ENCODE measurements at places on chromosomes 1 and 21.
A peak's percentile ranks its signal among the peaks of the same experiment; 100 is the strongest.

DNA sequence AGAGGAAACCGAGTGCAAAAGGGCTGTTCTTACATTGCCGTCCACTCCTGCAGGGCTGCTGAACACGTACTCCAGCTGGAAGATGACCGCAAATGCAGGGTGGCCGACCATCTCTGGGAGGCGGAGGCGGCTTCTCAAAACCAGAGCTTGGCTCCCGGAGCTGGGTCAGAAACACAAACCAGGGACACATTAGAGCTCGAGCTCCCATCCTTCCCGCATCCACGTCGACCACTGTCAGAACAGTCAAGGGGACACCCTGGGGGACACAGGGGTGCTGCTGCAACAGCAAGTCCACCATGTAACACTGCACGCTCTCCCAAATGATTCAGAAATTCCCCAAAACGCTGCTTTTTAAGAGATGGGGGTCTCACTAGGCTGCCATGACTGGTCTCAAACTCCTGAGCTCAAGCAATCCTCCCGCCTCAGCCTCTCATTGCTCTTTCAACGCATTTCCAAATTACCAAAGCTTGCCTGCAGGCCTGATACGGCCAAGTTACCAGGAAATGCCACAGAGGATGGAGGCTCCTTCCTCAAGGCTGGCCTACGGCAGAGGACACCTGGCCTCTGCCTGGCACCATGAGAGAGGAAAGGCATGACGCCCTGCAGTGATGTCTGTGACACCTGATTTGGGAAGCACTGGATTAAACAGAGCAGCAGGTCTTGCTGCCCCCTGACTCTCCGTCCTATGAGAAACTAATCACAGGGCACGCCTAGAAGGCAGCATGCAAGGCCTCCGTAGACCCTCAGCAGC lies 45.0 kb downstream of the NPHP4 start:
- no peak for DNase-seq

DNA sequence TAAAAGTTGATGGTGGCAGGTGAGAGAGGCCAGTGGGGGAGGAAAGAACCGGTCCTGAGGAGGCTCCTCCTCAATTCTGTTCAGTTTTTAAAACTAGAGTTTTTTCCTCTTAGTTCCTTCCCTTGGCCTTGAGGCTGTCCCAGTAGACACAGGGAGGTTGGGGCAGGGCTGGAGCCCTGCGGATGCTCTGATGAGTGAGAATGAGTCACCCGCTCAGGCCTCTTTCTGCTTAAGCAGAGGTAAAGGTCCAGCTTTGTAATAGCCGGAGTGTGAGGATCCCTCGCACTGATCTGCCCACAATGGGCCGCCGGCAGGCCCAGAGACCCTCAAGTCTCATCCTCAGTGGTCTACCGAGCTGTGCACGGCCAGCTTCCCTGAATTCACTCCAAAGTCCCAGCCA lies 49.6 kb upstream of the IRF2BP2 start:
- DNase-seq, result peak; percentile 72

DNA sequence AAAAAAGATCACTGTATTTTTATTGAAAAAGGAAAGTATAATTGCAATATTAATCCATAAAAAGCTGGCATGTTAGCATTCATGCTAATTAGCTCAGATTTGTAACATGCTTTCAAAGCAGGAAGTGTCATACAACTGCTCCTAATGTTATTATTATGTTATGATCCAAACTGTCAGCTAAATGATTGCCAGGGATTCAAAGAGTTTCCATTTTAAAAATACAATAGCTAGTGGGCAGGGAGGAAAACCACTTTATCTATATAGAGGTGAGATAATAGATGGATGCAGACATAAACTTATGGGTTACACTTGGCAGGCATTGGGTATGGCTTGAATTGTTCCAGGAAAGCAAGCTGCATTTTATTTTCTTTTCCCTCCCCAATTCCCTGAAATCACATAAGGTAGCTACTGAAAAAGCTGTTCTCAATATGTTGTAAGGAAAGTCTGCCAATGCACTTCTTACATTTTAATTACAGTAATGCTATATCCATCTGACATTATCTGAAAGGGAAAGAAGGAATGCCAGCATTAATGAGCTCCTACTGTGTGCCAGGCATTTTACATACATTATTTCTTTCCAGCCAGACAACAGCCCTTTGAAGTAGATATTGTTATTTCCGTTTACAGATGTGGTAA lies 9.8 kb upstream of the MYSM1 start:
- no peak for DNase-seq

DNA sequence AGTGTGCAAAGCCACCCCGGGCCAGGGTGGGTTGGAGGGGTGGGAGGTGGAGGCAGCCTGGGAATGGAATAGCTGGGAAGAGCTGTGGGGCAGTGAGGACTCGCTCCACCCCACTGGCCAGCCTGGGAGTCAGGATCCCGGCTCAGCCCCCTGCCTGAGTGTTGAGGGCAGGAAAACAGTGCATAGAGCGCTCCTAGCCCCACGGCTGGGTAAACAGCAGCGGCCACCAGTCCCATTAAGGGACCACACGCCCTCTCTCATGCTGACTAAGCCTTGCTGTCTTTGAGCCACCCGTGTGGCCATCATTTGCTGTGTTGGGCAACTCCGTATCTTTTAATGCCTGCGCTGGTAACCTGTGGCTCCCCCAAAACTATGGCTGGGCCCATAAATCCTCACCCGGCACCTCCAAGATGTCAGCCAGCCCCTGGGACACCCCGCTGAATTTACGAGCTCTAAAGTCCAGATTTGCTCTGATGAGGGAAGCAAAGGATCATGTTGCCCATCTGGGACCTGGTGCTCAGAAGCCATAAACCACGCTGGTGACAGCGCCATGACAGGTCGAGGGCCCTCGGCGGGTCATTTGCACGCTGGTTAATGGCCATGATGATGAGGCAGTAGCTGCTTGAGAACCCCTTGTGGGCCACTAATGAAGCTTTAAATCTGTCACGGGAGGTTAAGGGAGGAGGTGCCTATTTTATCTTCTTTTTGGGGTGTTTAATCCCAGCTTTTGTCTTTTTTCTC lies 34.9 kb downstream of the SYF2 start:
- no peak for DNase-seq

DNA sequence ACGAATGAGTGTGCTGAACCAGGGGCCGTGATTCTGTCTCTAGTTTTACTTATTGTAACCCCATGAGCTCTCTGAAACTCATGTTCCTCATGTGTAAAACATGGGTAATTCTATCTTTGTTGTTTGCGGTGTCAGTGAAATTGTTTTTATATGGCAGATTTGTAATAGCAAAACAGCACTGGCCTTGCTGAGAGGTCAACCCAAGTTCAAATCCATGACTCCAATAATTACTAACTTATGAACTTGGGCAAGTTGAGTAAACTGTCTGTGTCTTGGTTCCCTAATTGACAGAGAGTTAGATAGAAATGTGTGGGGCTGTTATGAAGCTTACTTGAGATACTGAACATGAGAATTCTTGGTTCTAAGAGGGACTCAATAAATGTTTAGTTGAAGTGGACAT lies 17.8 kb downstream of the C1orf116 start:
- no peak for DNase-seq

DNA sequence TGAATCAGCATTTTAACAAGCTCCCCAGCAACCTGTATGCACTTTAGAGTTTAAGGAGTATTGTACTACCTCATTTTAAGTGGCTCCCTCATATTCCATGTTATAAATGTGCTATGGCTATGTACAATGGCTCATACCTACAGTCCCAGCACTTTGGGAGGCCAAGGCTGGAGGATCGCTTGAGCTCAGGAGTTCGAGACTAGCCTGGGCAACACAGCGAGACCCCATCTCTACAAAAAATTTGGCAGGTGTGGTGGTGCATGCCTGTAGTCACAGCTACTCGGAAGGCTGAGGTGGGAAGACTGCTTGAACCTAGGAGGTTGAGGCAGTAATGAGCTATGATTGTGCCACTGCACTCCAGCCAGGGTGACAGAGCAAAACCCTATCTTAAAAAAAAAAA lies 40.2 kb downstream of the PGBD5 start:
- no peak for DNase-seq

- no peak for DNase-seq
Observed at GRCh38 chr1:114021665-114022099, 42.4 kb downstream of the OLFML3 start.

DNA sequence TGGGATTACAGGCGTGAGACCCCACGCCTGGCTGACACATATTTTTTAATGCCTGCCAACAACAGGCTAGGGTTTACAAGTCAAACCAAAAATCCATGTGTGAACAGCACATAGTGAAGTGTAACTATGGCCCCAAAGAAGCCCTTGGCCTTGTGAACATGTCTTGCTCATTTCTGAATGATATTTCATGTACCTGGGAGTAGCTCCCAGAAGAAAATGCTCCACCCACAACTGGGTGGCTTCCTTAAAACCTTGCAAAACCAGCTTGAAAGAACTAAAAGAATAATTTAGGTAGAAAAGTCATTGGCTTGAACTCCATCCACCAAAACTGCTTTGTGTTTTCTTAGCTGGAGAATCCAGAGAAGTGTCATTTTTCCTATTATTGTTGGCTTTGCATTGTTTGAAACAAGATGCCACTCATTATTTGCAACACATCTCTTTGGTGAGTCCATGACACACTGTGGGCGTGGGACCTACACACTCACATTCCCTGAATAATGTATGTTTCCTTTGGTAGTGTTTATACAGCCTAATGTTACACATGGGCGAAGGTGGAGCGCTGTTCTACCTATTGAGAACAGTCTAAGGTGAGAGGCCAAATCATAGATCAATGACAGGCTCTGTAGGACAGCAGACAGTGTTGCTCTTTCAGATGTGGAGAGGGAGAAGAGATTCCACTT lies 28.5 kb upstream of the SDE2 start:
- DNase-seq, result no peak

DNA sequence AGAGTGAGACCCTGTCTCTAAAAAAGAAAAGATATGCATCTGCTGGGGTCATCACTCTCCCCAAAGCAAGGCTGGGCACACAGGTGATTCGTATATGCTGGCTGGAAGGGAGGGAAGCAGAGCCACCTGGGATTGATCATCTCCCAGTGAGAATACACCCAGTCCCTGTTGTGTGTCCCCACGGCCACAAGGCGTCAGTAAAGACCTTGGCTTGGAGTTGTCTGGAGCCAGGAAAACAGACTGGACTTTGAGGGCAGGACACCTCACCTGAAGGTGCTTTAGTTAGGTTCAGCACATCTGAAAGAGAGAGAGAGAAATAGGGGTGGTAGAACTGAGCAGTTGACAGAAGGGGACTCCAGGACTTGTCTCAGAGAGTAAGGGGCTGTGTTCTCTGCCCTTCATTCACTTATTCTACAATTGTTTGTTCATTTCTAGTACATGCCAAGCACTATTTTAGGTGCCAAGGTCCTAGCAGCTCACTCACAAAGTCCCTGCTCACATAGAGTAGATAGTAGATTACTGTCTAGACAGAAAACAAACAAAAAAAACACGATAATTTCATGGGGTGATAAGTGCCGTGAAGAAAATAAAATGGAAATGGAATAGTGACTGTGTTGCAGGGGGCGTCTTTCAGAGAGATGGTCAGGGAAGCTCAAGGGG lies 13.5 kb downstream of the CITED4 start:
- DNase-seq, result peak; percentile 78

- no peak for DNase-seq
Observed at GRCh38 chr1:202662081-202662480, 48.2 kb downstream of the SYT2 start.

DNA sequence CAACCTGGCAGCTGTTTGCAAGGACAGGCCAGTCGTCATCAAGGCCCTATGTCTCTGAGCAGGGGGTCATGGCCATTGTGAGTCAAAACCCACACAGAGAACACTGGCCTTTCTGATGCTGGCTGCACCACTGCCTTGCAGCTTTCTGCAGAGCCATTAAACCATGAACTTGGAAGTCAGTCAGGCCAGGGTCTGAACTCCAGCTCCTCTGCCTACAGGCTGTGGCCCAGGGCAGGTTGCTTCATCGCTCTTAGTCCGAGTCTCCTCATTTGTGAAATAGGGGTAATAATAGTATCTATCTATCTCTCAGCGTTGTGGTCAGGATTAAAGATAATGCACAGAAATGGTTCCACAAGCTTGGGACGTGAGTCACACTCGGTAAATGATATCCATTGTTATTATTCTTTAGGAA lies 35.8 kb upstream of the HIVEP3 start:
- DNase-seq, result peak; percentile 45

- DNase-seq, result no peak
Observed at GRCh38 chr1:204697893-204698292, 12.4 kb upstream of the LRRN2 start.

DNA sequence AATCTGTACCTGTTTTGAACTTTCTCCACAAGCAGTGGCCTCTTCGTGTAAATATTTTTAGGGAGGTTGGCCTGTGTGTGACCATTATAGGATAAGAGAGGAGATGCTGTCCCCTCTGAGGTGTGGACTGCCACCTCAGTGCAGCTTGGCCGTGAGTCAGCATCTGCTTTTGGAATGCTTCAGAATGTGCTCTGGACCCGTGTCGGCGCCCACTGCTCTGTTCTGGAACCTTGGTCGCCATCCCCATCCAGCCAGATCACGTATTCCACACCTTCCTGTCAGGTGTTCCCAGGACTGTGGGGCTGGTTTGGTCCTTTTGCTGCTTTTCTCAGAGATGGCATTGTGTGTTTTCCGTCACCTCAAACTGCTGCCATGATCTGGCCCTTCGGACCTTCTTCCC lies 5.5 kb downstream of the UCK2 start:
- no peak for DNase-seq

- no peak for DNase-seq
Observed at GRCh38 chr1:32806910-32807523, 10.1 kb downstream of the YARS1 start.

- DNase-seq, result no peak
Observed at GRCh38 chr1:213600879-213601278, 386.9 kb upstream of the PROX1 start.

DNA sequence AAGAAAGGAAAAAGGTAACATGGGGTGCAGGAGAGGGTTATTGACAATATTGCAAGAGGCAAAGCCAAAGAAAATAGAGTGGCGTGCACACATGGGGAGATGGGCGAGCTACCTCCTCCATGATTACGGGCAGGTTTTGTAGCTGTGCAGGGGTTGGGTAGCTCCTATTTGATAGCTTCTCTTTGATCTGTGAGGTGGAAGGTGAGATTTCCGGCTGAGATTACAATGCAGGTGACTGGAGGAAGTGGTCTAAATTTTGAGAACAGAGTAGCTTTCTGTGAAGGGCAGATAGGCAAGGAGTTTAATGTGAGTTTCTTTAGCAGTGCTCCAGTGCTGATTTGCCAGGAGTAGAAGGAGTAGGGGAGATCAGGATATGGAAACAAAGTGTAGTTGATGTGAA lies 263.4 kb downstream of the PLA2G4A start:
- no peak for DNase-seq

GRCh38 chr21:28342212-28342810 lies 650.4 kb downstream of the LTN1 start:
- no peak for DNase-seq

DNA sequence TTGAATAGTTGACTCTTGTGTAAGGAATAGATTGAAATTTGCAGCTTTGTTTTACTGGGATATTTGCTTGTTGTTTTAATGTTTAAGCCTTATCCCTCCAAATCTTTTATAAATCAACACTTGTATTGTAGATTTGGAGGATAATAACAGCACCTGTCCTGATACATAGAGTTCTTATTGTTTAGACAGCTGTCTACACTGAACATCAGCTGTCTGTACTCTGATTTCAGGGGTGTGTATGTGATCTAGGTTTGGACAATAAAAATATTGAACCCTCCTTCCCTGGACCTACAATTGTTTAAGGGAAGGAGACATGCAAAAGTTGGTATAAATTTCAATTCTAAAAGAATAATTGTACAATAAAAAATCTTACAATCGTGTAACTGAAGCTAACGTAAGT lies 48.3 kb upstream of the DPH5 start:
- DNase-seq, result no peak

GRCh38 chr1:202210969-202211368 lies 17.4 kb downstream of the LGR6 start:
- no peak for DNase-seq

GRCh38 chr21:43575473-43575844 lies 83.8 kb downstream of the HSF2BP start:
- no peak for DNase-seq
